Activated CD4-positive, alpha-beta T cell treated with anti-CD3 and anti-CD28 coated beads for 4 hours (primary cell): ENCODE measurements at places on chromosomes 3 and 15.

- DNase-seq = no peak
These were observed 74.9 kb upstream of the PPIB start for GRCh38 chr15:64237677-64238076.

DNA sequence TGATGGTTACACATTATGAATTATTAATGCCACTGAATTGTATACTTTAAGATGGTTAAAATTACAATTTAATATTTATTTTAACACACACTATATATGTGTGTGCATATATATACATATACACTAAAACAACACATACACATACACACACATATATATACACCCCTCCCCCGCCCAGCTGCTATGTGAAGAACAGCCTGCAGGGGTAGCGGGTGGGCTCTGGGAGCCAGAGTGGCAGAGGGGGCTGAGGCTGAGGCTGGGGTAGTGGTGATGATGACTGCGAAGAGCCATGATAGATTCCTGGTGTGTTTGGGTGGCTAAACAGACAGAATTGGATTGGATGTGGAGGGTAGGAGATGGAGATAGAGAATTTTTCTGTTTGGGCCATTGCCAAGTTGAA, 39.4 kb upstream of the APEH start:
- no peak for DNase-seq

GRCh38 chr15:27454281-27455075, 483.5 kb downstream of the GABRG3 start:
- DNase-seq = no peak

- no peak for DNase-seq
These were observed 112.7 kb downstream of the CHSY1 start for GRCh38 chr15:101138913-101139880.

- no peak for DNase-seq
These were observed 56.2 kb upstream of the TOPAZ1 start for GRCh38 chr3:44185396-44185915.

DNA sequence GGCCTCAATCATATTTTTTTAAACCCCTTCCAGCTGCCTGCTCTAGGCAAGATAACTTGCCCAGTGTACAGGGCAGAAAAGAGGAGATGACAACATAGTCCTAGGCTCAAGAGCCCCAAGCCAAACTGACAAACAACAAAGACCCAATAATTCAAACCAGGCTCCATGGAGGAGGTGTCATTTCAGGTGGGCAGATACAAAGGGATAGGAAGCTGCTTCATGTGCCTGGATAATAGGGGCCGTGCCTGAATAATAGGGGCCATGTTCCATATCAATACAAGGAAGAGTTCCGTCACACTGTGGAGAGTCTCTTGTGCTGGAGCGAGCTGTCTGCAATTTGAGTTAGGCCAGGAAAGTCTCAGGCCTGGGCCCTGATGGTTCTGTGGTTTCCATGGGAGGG, 35.4 kb upstream of the TRIM71 start:
- no peak for DNase-seq

- no peak for DNase-seq
These were observed 112.7 kb upstream of the C3orf80 start for GRCh38 chr3:160112481-160112880.

DNA sequence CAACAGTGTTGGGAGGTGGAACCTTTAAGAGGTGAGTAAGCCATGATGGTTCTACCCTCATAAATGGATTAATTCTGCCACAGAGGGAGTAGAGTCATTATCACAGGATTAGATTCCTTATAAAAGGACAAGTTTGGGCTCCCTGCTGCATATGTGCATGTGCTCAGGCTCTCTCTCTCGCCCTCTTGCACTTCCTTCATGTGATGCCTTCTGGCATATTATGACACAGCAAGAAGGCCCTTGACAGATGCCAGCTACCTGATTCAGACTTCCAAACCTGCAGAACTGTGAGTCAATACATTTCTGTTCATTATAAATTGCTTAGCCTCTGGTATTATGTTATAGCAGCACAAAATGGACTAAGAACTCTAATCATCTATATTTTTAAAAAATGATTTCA, 205.3 kb downstream of the CTNNB1 start:
- no peak for DNase-seq
